CD4-positive, alpha-beta T cell treated with Interferon gamma for 1 hour (primary cell): ENCODE measurements at places on chromosomes 2 and 18.

GRCh38 chr2:240463866-240464481 is 28.5 kb downstream of the GPC1 start:
- peak; percentile 0 for DNase-seq

- no peak for DNase-seq
Measured at GRCh38 chr2:73852020-73852419, 23.3 kb downstream of the STAMBP start.

DNA sequence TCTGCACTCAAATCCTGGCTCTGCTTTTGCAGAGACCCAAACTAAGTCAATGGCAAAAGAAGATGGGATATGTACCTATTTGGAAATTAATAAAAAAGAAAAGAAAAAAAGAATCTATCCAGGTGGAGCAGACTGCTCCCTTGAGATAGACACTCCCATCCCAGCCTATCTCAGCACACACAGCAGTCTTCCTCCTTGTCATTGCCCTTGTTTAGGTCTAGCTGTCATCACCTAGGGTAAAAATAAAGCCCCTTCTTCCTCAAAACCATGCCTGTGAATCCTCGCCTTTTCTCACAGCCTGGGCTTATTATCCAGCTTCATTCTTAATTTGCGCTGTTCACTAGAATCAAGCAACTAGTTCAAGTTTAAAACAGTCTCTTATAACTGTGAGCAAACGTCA is 30.7 kb upstream of the ACSL3 start:
- DNase-seq, result no peak

DNA sequence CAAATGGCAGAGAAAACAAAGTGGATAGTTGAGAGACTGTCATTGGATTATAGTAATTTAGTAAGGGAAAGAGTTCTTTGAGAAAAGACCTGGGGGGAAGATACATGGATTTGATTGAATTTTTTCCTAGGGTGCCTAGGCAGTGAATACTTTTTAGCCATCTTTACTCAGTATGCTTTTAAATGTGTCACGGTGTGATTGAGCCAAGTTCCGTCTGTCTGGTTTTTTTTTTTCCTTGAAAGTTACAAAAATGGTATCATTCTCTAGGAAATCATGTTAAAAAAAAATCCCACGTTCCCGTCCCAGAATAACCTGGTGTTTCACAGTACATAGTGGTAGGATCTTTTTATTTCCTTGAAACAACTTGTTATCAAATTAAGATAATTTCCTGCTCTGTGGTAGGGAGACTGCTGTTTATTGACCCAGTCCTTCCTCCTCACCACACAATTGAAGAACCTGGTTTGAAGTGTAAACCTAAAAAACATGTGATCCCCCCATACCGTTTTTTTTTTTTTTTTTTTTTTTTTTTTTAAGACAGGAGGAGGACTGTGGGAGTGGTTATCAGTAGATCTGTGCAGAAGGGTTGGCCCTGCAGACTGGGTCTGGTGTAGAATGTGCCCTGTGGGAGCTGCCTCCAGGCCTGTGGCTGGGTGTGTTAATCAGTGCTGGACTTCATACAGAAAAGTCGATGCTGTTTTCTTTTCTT is 55.1 kb downstream of the DGKD start:
- DNase-seq, result peak; percentile 41

GRCh38 chr18:75173125-75173432 is 35.9 kb downstream of the PTGR3 start:
- peak; percentile 9 for DNase-seq

DNA sequence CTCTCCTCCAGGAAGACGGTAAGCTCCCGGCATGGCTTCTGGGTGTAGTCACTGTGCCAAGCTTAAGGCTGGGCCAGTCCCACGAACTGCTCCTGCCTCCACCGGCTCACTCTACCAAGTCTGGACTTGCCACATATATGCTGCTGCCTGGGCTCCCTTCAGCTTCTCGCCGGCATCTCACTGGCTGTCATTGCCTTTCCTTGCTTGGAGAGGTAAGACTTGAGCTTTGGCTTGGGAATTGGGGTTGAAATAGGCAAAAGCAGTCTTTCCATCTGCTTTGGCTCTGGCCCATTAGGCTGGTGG is 481.0 kb downstream of the TGIF1 start:
- DNase-seq, result no peak

DNA sequence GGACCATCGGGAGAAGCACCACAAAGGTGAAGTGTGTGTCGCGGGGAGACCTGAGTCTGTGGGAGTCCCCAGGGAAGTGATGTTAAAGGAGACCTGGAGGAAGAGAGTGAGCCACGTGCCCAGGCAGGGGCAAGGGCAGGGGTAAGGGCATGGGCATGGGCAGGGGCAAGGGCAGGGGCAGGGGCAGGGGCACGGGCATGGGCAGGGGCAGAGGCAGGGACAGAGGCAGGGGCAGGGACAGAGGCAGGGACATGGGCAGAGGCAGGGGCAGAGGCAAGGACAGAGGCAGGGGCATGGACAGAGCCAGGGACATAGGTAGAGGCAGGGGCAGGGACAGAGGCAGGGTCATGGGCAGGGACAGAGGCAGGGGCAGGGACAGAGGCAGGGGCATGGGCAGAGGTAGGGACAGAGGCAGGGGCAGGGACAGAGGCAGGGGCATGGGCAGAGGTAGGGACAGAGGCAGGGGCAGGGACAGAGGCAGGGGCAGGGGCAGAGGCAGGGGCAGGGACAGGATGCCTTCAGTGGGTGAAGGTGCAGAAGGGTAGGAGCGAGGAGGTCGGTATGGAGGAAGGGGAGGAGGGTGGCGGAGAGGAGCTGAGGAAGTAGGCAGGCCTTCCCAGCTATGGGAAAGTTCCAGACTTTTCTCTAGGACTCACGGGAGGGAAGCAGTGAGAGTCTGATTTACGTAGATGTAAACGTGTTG is 33.3 kb downstream of the NTSR2 start:
- DNase-seq, result no peak

GRCh38 chr2:8994386-8994785 is 9.1 kb downstream of the MBOAT2 start:
- no peak for DNase-seq

- no peak for DNase-seq
Measured at GRCh38 chr2:153096272-153096671, 377.9 kb downstream of the ARL6IP6 start.

DNA sequence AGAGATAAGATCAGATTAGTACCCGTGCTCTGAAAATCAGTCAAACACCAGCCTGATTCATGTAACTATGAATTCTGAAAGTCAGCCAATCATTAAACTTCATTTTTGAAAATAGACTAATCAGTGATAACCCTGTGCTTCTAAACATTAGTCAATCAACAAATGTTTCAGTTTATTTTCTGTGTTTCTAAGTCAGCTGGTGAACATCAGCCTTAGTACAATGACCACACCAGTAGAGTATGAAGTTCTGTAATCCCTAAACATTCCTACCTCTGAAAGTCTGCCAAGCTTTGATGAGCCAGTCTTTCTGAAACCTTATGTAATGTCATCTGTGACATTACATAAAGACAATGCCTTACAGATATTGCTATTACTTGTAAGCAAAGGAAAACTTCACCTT is 807.4 kb upstream of the CRIM1 start:
- DNase-seq, result no peak

- DNase-seq, result no peak
Measured at GRCh38 chr18:48558248-48558647, 19.4 kb downstream of the CTIF start.

DNA sequence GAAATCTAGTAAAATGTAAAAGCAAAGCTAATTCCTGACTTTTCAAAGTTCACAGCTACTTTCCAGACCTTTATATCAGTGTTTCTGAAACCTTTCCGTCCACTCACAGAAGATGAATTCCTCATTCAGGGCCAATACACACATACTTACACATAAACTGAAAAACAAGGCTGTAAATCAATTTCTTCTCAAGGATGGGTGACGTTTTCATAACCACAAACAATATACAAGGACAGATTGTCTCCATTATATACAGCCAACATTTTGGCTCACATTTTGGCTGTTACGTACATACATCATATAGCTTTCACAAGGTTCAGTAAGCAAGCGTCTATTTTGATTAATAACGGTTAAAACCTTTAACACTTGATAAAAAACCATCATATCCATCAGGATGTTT is 1.4 kb downstream of the RPRD1A start:
- DNase-seq, result no peak

- DNase-seq, result no peak
Measured at GRCh38 chr18:56576826-56577573, 61.4 kb downstream of the TXNL1 start.

DNA sequence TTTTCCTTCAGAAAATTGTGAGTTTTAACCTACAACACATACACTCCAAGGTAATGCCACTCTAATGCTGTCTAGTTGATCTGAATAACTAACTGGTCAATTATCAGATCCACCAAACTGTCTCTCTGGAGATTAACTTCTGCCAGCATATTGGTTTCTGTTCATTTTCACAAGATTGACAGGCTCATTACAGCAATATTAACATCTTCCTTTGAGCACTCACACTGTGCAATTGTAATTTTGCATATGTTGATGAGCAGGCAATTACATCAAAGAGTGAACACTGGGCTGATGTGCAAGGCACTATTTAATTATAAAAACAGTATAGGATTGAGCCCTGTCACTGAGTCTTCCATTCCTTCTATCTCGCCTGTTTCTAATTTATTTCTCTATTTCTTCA is 197.3 kb downstream of the SLC8A1 start:
- no peak for DNase-seq

GRCh38 chr18:71040161-71040560 is 751.3 kb downstream of the SOCS6 start:
- DNase-seq, result no peak

DNA sequence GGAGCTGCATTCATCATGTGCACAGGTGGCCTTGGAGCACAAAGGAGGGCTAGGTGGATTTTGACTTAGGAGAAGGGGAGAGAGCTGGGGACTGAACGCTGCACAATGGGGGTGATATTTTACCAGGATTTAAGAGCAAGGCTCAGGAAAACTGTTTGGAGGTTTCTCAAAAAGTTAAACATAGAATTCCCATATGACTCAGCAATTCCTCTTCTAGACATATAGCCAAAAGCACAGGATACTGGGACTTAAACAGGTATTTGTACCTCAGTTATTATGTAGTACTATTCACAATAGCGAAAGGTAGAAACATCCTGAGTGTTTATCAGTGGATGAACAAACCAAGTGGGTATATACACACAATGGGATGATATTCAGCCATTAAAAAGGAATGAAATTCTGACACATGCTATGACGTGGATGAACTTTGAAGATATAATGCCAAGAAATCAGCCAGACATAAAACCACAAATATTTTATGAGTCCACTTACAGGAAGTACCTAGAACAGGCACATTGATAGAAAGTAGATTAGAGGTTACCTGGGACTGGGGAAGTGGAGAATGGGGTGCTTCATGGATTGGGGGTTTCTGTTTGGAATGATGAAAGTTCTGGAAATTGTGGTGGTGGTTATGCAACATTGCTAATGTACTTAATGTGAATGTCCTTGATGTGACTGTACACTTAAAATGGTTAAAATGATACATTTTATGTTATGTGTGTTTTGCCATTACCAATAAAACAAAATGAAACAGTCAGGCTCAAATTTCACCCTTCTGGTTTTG is 216.9 kb downstream of the HAUS1 start:
- no peak for DNase-seq

GRCh38 chr18:67280486-67281242 is 235.9 kb downstream of the DSEL start:
- no peak for DNase-seq

- no peak for DNase-seq
Measured at GRCh38 chr2:6312367-6312766, 553.3 kb downstream of the CMPK2 start.

DNA sequence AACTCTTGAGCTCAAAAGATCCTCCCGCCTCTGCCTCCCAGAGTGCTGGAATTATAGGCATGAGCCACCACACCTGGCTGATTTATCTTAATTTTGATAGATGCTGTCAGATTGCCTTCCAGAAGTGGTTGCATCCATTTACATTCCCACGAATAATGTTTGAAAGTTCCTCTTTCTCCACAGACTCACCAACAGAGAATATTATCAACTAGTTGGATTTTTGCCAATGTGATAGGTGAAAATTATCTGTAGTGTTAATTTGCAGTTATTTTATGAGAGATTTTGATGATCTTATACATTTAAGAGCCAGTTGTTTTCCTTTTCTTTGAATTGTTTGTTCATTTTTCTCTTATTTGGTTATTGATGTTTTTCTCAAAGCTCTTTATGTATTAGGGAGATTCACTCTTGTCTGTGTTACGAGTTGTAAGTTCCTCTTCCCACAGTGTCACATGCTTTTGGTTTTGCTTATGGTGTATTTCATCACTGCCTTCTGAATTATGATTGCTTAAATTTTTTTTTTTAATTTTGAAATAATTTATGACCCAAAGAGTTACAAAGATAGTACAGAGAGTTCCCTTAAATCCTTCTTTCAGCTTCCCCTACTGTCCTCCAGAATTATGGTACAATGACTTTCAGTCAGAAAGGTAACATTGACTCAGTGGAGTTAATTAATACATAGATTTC is 20.7 kb upstream of the NT5DC4 start:
- no peak for DNase-seq

DNA sequence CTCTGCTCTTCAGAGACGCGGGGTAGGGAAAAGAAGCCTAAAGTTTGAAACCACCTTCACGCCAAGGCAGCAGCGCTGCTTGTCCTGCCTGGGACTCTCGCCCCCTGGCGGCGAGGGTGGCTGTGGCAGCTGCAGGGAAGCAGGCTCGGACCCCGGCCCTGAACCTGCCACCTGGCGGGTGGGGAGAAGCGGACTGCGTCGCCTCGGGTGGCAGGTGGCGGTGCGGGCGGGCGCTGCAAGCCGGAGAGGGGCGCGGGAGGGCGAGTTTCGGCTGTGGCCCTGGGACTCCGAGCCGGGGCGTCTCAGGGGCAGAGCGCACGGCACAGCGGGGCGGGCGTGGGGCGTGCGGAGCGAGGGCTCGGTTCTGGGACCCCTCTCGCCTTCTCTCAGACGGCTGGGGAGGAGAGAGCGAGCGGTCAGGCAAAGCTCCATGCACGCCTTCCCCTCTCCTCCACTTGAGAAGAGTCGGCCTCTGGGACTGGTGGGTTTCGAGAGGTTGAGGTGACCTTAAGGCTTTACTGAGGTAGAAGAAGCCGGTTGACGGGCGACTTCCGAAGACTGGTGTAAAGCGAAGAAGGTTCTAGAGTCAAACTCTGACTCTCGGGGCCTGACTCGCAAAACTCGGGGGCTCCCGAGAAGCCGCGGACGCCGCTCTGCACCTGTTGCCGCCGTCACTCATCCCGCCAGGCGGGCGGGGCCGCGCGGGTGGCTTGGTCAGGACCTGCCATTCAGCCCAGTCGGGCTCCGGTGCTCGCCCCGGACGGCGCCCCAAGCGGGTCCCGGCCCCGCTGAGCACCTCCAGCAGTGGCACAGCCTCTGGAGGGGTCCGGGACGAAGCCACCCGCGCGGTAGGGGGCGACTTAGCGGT is 1.1 kb upstream of the BOLL start:
- DNase-seq, result peak; percentile 53

GRCh38 chr2:73503992-73504570 is 118.4 kb downstream of the ALMS1 start:
- DNase-seq, result no peak
